ENCODE measurements at places on chromosomes 1 and 21. TPM values are rescaled to one million over a fixed set of nuclear protein-coding genes. Genes with fewer than 3 reads are reported as not detected.

GRCh38 chr1:117237726-117238381, 27.1 kb upstream of the VTCN1 start:
- no peak overlapping the region for H3K4me3 ChIP-seq
- H3K27ac ChIP-seq = no peak overlapping the region
- H3K27me3 ChIP-seq = no peaks in the 10 kb centered on the region
- no peak for DNase-seq

DNA sequence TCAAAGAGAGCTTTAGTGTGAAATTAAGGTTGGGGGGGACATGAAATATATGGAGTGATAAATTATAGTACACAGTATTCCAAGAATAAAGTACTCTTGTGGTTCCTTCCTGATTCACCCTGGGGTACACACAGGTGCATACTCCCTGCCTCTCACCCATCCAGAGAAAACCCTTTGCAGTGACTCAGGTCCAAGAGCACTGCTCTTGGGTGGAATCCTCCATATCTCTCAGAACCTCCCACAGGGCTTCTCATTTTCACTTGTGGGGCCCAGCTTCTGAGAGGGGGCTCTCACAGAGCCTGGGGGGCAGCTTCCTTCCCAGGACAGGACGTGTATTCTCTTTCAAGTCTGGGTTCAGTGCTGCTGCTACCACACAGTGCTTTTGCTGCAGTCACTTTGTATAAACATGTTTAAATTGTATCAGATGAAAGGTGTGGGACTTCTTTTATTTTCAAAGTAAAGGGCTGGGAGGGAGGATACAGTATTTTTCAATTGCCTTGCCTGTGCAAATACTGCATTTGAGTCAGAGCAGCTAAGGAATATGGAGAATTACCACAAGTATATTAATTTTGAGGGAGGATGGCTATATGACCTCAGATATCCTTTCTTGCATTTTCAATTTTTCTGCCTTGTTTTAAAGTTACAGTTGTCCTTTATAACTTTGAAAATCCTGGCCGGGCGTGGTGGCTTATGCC, 24.9 kb upstream of the BMP8A start:
- H3K36me3 ChIP-seq = peaks cover 89% of the 10 kb centered on the region
- H3K4me3 ChIP-seq = no peak overlapping the region
- no peak for DNase-seq
- H3K27me3 ChIP-seq = no peaks in the 10 kb centered on the region

GRCh38 chr1:154598871-154599635, 8.9 kb downstream of the ADAR start:
- H3K36me3 ChIP-seq = peaks cover 89% of the 10 kb centered on the region
- H3K27me3 ChIP-seq = no peaks in the 10 kb centered on the region
- no peak for DNase-seq
- no peak overlapping the region for H3K4me3 ChIP-seq

DNA sequence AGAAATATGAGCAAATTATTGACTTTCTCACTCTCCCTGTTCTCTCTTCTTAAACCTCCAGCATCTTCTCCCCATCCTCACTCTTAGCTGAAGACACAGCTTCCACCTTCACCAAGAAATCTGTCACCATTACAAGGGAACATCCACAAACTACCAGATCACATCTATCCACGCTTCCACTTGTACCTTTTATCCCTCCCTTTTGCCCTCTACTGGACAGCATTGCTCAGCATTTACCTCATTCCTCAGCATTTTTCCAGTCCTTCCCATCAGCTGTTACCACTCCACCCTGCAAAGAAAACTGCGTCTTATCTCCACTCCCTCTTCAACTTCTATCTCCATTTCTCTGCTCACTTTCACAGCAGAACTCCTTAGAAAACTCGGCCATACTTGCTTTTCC, 42.6 kb downstream of the KCNJ6 start:
- no peak for DNase-seq
- peaks cover 2% of the 10 kb centered on the region for H3K27me3 ChIP-seq
- H3K27ac ChIP-seq = no peak overlapping the region
- H3K36me3 ChIP-seq = no peaks in the 10 kb centered on the region
- H3K4me3 ChIP-seq = no peak overlapping the region

GRCh38 chr21:16116069-16116468, 386.3 kb downstream of the USP25 start:
- no peak overlapping the region for H3K4me3 ChIP-seq
- H3K27me3 ChIP-seq = no peaks in the 10 kb centered on the region
- no peak overlapping the region for H3K27ac ChIP-seq

DNA sequence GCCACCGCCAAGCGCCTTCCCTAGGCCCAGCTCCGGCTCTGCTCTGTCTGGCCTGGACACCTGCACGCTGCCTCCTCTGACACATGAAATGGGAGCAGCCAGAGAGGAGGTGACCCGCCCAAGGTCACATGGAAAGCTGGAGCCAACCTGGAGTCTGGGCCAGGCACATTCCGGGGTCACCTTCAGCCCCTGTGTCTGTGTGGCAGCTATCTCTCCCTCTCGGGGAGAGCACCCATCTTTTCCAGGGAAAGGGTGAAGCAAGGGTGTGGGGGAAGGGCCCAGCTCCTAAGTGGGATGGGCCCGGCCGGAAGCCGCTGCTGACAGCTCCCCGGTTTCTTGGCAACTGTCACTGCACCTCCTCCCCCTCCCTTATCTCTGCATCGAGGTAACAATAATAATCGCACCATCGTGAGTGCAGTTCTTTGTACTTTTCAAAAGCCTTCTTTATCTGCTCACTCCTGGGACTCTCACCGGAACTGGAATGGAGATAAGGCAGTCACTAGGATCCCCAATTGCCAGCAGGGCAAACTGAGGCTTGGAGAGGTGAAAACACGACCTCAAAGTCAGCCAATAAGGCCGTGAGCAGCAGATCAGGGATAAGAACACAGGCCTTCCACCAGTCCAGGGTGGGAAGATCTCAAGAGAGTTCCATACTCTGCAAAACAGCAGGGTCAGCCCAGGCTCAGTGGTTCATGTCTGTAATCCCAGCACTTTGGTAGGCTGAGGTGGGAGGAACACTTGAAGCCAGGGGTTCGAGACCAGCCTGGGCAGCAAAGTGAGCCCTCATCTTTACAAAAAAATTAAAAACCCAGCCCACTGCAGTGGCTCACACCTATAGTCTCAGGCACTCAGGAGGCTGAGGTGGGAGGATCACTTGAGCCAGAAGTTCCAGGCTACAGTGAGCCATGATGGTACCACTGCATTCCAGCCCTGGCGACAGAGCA, 36.9 kb downstream of the RAP1GAP start:
- no peaks in the 10 kb centered on the region for H3K4me1 ChIP-seq
- no peak overlapping the region for H3K27ac ChIP-seq
- DNase-seq = no peak
- H3K27me3 ChIP-seq = no peaks in the 10 kb centered on the region

- H3K36me3 ChIP-seq = no peaks in the 10 kb centered on the region
- H3K27me3 ChIP-seq = no peaks in the 10 kb centered on the region
- no peak for DNase-seq
- no peak overlapping the region for H3K4me3 ChIP-seq
- no peaks in the 10 kb centered on the region for H3K4me1 ChIP-seq
Observed at GRCh38 chr1:24101796-24102586, 9.9 kb downstream of the MYOM3 start.

DNA sequence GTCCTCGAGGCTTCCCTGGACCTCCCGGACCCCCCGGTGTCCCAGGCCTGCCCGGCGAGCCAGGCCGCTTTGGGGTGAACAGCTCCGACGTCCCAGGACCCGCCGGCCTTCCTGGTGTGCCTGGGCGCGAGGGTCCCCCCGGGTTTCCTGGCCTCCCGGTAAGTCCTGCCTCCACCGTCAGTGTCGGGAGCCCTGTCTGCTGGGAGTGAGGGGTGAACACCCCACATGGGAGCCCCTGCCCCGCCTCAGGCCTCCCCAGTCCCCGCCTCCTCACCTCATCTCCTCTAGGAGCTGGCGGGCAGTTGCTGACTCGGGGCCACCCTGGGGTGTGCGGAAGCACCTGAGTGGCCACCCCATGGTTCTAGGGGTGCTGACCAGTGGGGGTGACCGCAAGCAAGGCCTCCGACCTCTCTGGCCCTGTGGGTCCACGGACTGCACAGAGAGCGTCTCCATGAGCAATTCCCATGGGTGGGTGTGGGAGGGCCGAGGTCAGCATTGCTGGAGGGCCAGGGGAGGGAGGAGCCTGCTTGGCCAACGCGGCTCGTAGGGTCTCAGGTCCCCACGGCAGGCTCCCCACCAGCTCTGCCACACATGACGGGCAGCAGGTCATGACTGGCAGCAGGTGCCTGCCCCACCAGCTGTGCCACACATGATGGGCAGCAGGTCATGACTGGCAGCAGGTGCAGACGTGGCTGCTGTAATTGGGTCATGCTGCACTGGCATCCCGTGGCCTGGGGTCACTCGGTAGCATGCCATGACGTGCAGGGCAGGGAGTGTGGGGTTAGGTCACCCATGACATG, 61.3 kb downstream of the SLC19A1 start:
- H3K27me3 ChIP-seq = no peaks in the 10 kb centered on the region
- no peak overlapping the region for H3K27ac ChIP-seq
- H3K4me3 ChIP-seq = no peak overlapping the region
- no peaks in the 10 kb centered on the region for H3K36me3 ChIP-seq

- no peak for DNase-seq
- no peak overlapping the region for H3K27ac ChIP-seq
- H3K36me3 ChIP-seq = peaks cover 23% of the 10 kb centered on the region
- no peak overlapping the region for H3K4me3 ChIP-seq
- no peaks in the 10 kb centered on the region for H3K4me1 ChIP-seq
- no peaks in the 10 kb centered on the region for H3K27me3 ChIP-seq
Observed at GRCh38 chr1:54243022-54243421, 43.1 kb downstream of the MRPL37 start.

DNA sequence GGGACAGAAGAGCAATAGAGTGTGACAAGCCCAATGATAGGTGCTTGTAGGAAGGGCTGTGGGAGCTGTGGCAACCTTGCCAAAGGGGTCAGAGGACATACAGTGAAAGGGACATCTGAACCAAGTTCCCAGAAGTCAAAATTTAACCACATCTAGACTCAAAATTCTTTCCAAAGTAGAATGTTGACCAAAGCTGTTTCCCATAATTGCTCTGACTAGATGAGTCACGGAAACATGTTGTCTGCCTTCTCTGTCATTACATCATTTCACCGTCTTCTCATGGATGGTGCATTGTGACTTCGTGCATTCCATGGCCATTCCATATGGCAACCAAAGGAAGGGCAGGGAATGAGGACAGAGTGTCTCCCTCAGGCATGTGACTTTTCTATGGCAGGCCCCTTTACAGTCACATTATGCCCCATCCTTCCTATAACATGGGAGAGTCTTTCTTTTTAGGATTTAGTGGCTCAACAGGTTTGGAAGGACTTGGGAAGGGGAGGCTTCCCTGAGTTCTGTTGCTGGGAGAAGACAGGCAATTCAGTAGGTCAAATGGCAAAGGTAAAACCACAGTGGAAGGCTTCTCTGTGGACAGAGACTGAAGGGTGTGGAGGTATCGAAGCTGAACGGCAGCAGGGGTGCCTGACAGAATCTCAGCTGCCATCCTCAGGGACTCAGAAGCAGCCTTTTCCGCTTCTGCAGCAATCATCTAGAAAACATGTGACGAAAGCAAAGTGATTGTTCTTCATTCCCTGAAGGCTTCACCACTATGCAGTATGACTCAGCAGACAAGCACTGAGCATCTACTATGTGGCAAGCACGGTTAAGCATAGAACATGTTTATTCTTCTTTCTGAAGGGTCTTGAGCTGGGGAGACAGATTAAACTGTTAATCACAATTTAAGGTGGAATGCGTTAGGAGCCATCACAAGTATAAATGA, 24.7 kb downstream of the NPHS2 start:
- H3K4me3 ChIP-seq = no peak overlapping the region
- no peak for DNase-seq
- H3K4me1 ChIP-seq = no peaks in the 10 kb centered on the region
- no peaks in the 10 kb centered on the region for H3K36me3 ChIP-seq
- H3K27ac ChIP-seq = no peak overlapping the region

GRCh38 chr21:37071561-37072273, 1.2 kb downstream of the PIGP start:
- H3K4me1 ChIP-seq = peaks cover 34% of the 10 kb centered on the region
- peak overlapping the region; percentile 97 for H3K4me3 ChIP-seq
- DNase-seq = no peak
- peak overlapping the region; percentile 95 for H3K27ac ChIP-seq
- H3K36me3 ChIP-seq = peaks cover 4% of the 10 kb centered on the region

- no peaks in the 10 kb centered on the region for H3K27me3 ChIP-seq
- no peaks in the 10 kb centered on the region for H3K36me3 ChIP-seq
- peak overlapping the region; percentile 31 for H3K4me3 ChIP-seq
- H3K27ac ChIP-seq = no peak overlapping the region
- peaks cover 19% of the 10 kb centered on the region for H3K4me1 ChIP-seq
- DNase-seq = no peak
Observed at GRCh38 chr1:101137144-101138126, 99.4 kb upstream of the S1PR1 start.

DNA sequence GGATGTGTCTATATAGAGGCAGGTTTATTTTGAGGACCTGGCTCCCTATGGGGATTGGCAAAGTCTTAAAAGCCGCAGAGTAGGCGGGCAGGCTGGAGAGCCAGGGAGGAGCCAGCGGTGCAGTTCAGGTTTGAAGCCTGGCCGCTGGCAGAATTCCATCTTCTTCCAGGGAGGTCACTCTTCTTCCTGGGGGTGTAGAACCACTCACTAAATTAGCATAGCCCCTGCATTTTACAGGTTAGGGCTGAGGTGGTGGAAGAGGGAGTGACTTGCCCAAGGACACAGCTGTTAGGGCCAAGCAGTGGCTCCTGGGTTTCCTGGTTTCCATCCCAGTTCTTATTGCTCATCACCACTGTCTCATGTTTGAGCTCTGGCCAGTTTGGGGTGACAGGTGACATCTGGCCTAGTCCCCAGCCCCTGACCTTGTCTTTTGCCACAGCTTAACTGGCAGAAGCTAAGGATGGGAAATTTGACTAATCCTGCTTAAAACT, 1.4 kb downstream of the PINK1 start:
- DNase-seq = peak; percentile 9
- H3K4me3 ChIP-seq = peak overlapping the region; percentile 98
- H3K36me3 ChIP-seq = peaks cover 12% of the 10 kb centered on the region

DNA sequence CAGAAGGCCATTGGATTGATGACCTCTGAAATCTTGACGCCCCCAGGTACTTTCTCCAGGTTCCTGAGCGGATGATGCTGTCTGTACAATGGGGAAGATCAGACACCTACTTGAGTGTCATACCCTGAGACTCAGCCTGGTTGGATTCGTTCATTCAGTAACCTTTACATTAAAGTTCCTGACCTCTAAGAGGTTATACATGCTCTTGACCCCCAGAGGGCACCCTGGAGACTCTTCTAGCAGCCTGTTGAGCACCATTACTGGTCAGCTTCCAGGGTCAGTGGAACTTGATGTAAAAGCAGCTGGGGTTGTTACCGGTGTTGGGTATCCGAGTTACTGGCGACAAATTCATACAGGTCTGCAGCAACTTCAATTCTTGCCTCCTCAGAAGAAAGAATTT, 114.3 kb upstream of the ZNF678 start:
- no peaks in the 10 kb centered on the region for H3K36me3 ChIP-seq
- peak; percentile 3 for DNase-seq
- H3K27me3 ChIP-seq = peaks cover 5% of the 10 kb centered on the region
- no peak overlapping the region for H3K27ac ChIP-seq
- H3K4me3 ChIP-seq = no peak overlapping the region

NPL gene
- 4.8 TPM for total RNA-seq

ETV3L gene
- not detected for total RNA-seq

MPL gene
- 2.2 TPM for total RNA-seq

LHX8 gene
- total RNA-seq = not detected

ATP1A4 gene
- not detected for total RNA-seq

BARHL2 gene
- not detected for total RNA-seq

RNF186 gene
- total RNA-seq = not detected

AMY1B gene
- total RNA-seq = not detected
